Activated CD8-positive, alpha-beta memory T cell treated with anti-CD3 and anti-CD28 coated beads, Interleukin-2, amount 10 ng/mL, durations not matched to agents 7 days and 5 days (primary cell): ENCODE measurements at places on chromosomes 3 and 15.

GRCh38 chr15:68441045-68441743, 9.2 kb upstream of the ITGA11 start:
- peak; percentile 8 for DNase-seq

GRCh38 chr15:69067296-69067695, 52.8 kb downstream of the NOX5 start:
- DNase-seq, result no peak

GRCh38 chr3:98240131-98240530, 23.9 kb upstream of the OR5H6 start:
- no peak for DNase-seq

DNA sequence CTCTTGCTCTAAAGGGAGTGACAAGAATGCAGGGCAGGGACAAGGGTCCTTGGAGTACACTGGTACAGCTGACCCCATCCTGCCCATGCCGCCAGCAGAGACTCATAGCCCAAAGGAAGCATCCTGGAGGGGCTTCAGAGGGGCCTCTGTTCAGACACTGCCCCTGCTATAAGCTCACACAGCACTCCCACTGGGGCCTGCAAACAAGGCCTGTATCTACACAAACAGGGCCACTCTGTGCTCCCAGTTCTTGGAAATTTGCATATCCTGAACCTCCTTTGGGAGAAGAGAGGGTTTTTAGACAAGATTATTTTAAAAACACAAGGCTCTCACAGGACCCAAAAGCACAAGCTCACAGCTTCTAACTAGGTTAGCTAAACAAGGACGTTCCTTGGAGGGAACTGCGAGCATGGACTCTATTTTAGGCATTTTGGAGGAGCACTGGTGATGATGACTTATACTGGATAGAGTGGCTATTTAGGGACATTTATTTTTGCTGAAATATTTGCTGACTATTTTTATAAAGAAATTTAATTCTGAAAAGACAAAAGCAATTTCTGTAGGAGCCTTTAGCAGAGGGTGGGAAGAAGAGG, 16.4 kb upstream of the ANKRD34C start:
- no peak for DNase-seq

DNA sequence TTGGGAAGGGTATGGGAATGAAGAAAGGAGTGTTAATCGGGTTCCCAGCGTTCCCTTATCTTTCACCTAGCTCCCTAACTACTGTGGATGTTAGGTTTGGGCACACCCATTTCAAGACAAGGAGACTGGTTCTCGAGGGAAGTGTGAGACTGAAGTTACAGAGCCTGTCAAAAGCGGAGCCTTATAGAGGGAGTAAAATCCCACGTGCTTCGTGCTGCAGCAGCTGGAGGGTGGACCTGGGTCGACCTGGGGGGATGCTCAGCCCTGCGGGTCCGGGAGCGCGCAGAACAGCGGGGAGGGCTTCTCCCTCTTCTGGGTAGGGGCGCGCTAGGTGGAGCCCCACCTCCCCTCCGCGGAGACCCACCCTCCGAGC, 314 bp upstream of the TMED3 start:
- no peak for DNase-seq

DNA sequence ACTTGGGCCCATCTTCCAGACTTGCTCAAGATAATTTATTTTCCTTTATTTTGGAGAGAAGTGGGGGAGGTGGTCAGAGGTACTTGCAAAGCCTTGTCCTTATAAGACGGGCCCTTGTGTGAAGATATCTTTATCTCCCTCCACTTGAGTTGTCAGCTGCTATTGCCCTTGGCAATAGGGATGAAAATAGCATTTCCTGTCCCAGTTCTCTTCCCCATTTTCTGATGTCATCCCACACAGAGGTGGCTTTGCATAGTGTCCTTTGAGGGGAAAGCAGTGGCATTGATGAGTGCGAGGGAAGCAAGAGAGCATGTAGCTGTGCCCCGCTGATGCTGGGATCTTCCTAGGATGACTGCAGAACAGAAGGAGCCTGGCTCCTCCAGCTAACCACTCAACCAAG, 41.9 kb upstream of the TUBGCP5 start:
- DNase-seq, result no peak

DNA sequence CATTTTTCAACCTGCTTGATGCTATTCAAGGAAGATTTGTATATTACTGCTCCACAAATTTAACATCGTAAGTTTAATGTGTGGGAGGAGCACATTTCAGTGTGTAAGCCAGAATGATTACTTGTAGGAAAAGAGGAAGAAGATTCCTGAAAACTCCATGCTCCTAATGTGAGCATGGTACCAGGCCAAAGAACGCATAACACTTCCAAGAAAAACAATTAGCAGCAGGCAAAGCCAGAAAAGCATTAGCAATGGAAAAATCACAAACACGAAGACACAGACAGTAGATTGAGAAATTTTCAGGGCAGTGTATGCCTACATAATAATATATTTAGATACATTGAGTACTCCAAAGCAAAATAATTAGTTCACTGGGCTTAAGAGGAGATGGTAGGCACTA, 96.6 kb upstream of the CBLB start:
- DNase-seq, result no peak

DNA sequence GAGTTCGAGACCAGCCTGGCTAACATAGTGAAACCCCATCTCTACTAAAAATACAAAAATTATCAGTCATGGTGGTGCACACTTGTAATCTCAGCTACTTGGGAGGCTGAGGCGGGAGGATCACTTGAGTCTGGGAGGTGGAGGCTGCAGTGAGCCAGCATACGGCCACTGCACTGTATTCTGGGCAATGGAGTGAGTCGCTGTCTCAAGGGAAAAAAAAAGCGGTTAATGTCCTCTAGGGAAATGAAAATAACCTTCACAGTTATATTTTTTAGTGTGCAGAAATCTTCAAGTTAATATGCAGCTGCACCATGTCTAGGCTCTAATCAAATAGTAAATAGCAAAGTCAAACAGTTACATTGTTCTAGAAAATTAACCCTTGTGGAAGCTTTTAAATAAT, 14.8 kb downstream of the CEP19 start:
- DNase-seq, result no peak

DNA sequence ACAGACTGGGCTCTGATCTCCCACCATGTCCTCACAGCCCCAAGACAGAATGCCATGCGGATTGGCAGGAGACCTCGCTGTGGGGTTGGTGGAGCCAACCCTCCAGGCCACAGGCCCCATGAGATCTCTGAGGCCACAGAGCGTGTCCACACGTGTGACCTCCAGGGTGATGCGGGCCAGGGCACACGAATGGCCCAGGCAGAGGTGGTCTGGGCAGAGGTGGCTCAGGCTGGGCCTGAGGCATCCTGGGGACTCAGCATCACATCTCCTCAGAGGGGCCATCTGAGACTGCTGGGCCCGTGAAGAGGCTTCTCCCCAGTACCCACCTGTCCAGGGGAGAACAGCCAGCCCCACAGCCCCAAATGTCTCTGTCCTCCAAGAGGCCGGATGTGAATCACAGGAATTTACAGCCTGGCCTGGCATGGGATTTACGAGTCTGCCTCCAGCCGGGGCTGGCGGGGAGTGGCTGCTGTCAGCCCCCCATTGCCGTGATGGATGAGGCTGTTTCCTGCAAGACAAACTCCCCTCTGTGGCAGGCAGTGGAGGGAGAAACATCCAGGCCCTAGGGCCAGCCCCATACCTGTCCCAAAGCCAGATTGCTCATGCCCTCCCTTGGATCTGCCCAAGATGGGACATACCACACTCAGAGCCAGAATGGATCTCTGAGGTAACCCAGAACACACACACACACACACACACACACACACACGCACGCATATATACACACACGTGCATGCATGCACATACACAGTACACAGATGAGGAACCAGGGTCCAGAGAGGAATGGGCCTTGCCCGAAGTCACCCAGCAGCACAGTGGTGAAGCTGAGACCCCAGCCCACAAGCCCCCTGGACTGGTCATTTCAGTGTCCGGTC, 208.3 kb downstream of the TBC1D2B start:
- DNase-seq, result no peak
